Islet precursor cell (in vitro differentiated cells): ENCODE measurements at places on chromosomes 11 and 22.

GRCh38 chr22:25658633-25659032 lies 83.4 kb upstream of the MYO18B start:
- DNase-seq = no peak

DNA sequence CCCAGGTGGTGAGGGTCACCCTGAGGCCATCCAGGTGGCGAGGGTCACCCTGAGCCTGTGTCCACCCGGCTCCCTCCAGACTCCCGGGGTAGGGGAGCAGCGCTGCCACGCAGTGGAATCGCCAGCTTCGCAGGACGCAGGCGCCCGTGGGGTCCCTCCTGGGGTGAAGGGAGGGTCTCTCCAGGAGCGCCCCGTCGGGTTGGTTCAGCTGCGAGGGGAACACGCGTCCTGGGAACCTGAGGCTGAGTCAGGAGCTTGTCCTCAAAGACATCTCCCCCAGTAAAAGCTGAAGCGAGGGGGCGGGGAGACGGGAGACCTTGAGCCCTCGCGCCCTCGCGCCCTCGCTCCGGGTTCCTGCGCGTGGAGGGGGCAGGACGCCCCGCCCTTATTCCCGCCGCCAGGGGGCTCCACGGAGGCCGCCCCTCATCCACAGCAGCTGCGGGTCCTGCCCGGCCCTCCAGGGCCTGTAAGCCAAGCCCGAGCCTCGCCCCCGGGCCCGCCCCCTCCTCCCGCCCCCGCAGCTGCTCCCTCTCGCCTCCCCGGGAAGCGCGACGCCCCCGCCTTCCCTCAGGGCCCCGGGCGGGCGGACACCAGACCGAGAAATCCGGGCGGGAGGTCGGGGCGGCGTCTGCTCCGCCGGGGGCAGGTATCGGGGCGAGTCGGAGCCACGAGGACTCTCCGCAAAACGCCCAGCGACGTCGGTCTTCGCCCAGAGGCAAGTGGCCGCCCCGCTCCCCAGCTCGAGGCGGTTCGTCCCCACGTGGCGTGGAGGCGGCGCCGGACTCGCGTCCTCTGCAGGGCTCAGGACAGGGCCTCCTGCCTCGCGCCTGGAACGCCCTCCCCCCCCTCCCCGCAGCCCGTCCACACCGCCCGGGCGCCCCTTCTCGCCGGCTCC lies 22.8 kb downstream of the PIM3 start:
- peak; percentile 61 for DNase-seq

DNA sequence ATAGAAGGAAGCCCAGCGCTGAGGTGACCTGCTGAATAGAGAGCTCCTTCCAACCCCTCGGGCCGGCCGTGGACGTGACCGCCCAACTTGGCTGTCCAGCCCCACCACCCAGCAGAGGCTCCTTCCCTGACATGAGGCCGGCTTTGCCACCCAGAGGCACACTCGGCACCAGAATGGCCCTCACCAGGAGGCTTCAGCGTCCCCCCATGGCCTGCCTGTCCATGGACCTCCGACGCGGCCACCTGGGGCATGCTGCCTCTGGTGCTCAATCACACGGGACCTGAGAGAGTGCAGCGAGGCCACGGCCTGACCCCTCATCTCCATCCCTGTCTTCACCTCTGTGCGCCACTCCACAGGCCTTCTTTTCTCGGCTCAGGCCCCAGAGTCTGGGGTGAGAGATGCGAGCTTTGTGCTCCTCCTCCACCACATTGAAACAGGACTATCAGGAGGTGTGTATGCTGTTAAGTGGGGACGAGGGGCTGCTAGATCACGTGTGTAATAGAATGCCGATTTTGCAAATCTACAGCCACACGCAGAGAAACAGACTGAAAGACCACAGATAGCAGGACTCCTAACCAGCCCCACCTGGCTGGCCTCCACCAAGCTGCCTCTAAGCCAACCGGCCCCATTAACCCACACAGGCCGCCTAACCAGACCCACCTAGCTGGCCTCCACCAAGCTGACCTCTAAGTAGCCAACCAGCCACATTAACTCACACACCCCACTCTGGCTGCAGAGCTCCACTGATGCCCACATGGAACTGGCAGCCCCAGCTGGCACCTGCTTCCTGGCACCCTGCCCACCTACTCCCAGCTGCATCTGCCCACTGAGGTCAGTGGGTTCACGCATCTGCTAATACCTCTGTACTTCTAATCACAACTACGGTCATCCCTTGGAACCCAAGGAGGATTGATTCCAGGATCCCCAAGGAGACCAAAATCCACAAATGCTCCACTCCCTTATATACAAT lies 20.7 kb downstream of the LINC01488 start:
- DNase-seq = no peak

DNA sequence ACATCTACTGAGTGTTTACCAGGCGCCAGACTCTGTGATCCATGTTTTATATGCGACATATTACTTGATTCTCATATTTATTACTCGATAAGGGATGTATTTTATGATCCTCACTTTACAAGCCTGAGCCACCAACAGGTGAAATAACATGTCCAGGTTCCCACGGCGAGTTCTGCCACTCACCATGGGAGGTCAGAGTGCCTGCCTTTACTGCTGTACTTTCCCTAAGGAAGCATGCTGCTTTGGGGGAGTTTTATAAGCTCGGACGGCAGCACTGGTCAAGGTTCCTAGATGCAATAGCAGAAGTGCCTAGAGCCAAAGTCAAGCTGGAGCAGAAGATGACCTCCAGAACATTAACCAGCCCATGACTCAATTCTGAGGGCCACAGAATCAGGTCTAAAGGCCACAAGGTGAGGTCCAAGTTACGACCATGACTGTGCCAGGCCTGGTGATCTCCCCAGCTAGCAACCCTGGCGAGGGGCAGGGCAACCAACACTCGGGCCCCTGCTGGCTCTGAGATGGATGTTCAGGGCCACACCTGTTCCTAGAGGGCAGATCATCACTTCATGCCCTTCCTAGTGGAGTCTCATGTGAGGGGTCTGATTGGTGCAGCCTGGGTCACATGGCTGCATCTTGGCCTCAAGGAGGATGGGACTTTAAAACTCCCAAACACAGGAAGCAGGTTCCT lies 14.2 kb downstream of the IFT27 start:
- peak; percentile 36 for DNase-seq

- DNase-seq = no peak
Observed at GRCh38 chr22:30564045-30564760, 10.3 kb downstream of the GAL3ST1 start.

- DNase-seq = no peak
Observed at GRCh38 chr11:72591785-72592502, 82.3 kb downstream of the PDE2A start.

- no peak for DNase-seq
Observed at GRCh38 chr11:66339686-66340483, 3.7 kb upstream of the RIN1 start.

GRCh38 chr22:38012604-38013072 lies 28.3 kb upstream of the SOX10 start:
- no peak for DNase-seq
